T follicular helper cell (primary cell): ENCODE measurements at places on chromosomes 3 and 15.

DNA sequence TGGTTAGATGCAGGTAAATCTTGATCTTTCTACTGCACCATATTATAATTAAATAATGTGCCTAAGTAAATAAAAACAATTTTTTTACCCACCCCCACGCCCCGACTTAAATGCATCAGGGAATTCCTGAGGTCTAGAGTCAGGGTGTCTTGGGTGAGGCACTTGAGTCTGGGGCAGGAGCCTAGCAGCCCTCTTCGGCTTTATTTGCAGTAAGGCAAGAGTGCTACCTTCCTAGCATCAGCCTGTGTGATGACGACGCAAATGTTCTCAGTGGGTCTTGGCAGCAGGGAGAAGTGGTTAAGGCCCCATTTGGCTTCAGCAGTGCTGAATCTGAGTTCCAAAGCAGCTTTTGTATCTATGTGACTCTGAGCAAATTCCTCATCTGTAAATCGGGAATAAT, 88.7 kb downstream of the POLR2M start:
- DNase-seq: no peak

GRCh38 chr15:70722266-70723121, 40.9 kb downstream of the UACA start:
- DNase-seq: no peak

- no peak for DNase-seq
Observed at GRCh38 chr15:55348281-55348778, 29.3 kb downstream of the PIGB start.

- no peak for DNase-seq
Observed at GRCh38 chr3:124615896-124616543, 114.2 kb upstream of the UMPS start.

- no peak for DNase-seq
Observed at GRCh38 chr15:49964551-49964950, 154.5 kb downstream of the ATP8B4 start.

- DNase-seq: no peak
Observed at GRCh38 chr3:9295007-9295406, 45.6 kb upstream of the SRGAP3 start.

- DNase-seq: no peak
Observed at GRCh38 chr3:173241727-173242126, 100.7 kb upstream of the SPATA16 start.

DNA sequence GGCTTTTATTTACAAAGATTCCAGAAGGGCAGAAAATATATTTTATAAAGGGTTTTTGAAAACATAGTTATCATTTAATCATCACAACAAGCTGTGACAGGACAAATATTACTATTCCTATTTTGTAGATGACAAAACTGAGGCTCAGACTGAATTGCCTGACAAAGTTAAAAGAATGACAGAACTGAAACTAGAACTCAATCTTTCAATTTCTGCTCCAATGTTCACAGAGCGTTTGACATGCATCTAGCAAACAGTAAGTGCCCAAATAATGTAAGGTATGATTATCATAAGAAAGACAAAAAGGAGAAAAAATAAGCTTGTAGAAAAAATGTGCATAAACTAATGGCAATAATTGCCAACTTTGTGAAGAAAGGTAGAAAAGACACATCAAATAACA, 61.9 kb downstream of the SCAPER start:
- DNase-seq: no peak

- no peak for DNase-seq
Observed at GRCh38 chr3:43856351-43856750, 165.6 kb downstream of the ABHD5 start.

DNA sequence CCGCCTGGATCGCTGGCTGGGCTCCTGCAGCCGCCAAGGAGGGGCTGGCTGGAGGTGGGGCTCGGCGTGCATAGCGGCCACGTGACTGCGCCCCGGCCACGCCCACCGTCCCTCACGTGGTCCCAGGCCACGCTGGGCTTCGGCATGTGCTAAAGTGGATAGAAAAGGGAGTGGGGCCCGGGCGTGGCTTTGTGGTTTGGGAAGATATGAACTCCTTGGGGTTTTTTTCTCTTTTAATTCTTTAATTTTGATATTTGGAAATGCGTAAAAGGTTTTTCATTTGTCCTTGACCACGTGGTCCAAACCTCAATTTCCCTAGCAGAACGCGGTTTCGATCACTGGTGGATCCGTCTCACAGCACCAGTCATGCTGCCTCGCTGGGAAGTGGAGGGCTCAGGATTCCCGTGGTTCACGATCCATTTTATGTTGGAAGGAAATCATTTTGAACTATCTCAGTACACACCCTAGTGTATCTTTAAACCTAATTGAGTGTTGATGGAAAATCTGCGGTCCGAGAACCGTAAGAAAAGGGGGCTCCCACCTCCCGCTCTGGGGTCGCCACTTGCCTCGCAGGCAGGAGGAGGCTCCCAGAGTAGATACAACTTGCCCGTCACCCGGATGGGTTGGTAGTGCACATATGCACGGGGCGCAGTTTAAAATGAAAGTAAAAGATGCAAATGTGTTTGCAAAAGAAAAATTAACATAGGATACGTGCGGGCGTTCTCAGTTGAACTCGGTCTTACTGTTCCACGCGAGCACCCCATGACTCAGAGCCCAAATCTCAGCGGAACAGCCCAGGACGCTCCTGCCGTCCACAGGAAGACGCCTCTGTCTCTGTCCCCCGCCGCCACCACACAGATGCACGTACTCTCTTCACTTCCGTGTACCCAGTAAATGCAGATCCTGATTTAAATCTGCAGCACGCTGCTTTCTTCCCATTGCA, 141.9 kb downstream of the PGPEP1L start:
- peak; percentile 53 for DNase-seq

DNA sequence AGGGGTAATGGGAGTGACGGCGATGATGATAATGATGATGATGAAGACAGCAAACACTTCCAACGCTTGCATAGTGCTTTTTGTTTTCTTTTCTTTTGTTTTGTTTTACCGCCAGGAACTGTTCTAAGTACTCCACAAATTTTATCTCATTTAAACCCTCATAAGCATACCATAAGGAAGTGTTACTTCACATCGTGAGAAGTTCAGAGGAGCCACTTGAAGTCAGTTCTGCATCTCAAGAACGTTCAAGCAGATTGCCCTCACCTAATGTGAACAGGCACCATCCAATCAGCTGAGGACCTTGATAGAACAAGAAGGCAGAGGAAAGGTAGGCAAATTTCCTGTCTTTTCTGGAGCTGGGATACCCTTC, 104.1 kb downstream of the LSM3 start:
- DNase-seq: no peak

- DNase-seq: no peak
Observed at GRCh38 chr3:133472242-133472641, 72.4 kb downstream of the BFSP2 start.

DNA sequence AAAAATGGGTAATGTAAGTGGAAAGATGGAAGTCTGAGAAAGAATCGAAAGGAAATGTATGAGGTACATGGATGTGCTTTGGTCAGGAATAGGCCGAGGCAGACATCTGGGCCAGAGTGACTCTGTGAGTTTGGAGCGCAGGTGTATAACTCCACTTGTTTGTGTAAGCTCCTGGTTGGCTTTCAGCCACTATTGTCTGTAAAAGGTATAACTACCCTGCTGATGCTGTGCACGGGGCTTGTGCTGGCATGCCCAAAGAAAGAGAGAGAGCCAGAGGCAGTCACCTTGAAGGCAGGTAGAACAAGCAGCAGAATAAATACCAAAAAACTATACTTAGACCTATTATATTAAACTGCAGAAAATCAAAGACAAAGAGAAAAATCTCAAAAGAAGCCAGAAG, 32.7 kb upstream of the CD96 start:
- DNase-seq: no peak

- no peak for DNase-seq
Observed at GRCh38 chr15:60633426-60633968, 154.6 kb upstream of the ICE2 start.

GRCh38 chr3:30263925-30264313, 342.5 kb upstream of the TGFBR2 start:
- no peak for DNase-seq

GRCh38 chr3:120160050-120160449, 65.8 kb upstream of the GSK3B start:
- DNase-seq: no peak

DNA sequence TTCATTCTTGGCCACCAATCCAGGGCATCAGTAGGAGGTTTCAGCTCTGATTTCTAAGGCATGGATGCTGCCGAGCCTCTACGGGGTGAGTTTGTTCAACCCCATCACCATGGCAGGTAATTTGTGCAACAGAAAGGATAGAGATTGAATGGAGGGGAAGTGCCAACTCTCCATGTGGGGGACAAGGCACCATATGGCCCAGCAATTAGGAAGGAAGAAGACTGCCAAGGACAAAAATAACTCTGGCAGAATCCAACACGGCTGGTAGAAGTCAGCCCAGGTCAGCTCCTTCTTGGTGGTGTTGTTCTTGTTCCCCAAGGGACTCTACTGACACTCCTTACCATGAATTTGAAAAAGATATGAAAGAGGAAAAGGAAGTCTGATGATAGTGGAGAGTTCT, 503.9 kb downstream of the MAGI1 start:
- DNase-seq: no peak

DNA sequence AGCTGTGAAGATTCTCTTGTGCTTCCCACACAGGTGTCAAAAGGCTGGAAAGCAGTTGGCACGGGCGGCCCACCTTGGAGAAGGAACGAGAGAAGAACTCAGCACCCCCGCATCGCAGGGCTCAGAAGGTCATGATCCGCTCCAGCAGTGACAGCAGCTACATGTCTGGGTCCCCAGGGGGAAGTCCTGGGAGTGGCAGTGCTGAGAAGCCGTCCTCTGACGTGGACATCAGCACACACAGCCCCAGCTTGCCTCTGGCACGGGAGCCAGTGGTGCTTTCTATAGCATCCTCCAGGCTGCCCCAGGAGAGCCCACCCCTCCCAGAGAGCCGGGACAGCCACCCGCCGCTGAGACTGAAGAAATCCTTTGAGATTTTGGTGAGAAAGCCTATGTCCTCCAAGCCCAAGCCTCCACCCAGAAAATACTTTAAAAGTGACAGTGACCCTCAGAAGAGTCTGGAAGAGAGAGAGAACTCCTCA, 31.4 kb downstream of the STARD5 start:
- DNase-seq: peak; percentile 46

GRCh38 chr15:39870537-39870936, 49.5 kb downstream of the GPR176 start:
- DNase-seq: no peak

- DNase-seq: no peak
Observed at GRCh38 chr15:42133356-42133755, 23.1 kb downstream of the PLA2G4F start.

DNA sequence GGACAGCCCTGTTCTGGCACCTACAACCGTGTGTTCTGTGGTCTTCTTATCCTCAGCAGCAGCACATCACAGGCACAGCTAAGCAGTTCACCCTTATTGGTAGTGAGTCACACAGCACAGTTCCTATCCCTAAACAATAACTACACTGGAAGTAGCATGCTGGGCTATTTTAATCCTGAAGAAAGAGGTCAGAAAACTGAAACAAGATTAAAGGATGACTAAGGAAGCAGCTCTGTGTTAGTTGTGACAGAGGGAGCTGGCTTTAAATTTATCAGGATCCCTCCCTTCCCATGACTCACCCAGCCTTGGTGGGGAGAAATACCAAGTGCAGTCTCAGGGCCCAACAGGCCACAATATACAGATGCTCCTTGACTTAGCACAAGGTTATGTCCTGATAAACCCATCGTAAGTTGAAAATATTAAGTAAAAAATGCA, 144.3 kb downstream of the ERC2 start:
- DNase-seq: no peak

- DNase-seq: no peak
Observed at GRCh38 chr3:144502402-144502801, 530.8 kb downstream of the DIPK2A start.

DNA sequence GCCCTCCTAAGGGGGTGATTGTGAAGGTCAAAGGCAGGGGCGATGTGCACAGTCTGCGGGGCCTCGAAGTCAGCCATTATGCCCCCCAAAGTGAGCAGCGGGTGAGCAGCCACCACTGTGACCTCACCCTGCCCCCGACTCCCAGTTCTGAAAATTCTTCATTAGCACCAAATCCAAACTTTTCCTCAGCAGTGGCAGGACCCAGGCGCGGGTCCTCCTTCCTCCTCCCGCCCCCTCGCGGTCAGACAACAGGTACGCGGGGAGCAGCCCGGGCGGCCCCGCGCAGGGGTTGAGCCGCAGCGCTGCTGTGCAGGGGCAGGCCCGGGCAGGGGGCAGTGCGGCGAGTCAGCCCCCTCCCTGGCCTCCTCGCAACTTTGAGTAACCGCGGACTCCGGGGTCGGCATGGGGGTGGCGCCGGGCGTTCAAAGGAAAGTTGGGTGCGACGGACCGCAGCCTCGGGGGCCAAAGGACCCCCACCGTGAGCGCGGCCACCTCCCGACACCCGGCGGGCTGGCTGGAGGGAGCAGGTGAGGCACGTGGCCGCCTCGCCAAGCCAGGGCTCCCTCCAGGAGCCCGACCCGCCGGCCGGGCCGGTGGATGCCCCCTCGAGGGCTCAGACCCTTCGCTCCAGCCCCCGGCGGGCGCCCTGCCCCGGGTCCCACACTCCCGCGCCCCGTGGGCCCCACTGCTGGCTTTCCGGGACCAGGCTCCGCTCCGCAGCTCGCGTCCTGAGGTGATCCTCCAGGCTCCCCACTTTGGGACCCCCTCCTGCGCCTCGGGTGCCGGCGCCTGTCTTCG, 49.4 kb upstream of the CCDC174 start:
- DNase-seq: no peak

DNA sequence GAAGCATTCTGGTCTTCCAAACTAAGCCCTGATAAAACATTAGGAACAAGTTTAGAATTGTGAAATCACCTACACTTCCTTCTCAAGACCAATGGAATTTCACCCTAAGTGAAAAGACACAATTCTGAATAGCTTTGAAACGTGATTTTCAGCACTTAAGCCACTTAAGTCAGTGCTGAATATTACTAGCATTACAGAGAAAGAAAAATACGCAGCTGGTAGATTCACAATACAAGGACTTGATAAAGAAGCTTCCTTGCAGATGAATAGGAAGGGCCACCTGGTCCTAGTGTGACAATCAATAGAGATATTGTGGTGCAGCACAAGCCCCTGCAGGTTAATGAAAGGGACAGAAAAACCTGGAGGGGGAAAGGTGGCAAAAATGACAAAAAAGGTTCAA, 353.1 kb upstream of the ALCAM start:
- no peak for DNase-seq

DNA sequence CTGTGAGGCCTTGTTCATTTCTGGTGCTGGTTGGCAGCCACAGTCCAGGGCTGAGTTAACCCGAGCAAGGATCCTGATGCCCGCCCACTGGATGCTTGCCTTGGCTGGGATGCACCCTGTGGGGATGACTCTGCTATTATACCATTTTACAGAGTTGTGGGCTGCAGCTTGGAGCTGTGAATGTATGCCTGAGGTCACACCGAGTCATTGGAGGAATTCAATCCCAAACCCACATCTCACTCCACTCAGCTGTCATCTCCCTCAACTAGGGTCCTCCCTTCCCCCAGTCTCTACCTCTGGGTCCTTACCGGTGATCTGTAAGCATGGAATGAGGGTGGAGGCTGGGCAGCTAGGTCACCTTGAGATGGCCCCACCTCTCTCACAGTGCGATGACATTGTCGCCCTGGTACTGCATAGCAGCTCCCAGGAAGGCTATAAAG, 22.1 kb downstream of the MAPKAPK3 start:
- no peak for DNase-seq
